ENCODE measurements at places on chromosomes 5 and 9. TPM values are rescaled to one million over a fixed set of nuclear protein-coding genes. Genes with fewer than 3 reads are reported as not detected.

Gene EIF4E1B
- not detected for total RNA-seq

DNA sequence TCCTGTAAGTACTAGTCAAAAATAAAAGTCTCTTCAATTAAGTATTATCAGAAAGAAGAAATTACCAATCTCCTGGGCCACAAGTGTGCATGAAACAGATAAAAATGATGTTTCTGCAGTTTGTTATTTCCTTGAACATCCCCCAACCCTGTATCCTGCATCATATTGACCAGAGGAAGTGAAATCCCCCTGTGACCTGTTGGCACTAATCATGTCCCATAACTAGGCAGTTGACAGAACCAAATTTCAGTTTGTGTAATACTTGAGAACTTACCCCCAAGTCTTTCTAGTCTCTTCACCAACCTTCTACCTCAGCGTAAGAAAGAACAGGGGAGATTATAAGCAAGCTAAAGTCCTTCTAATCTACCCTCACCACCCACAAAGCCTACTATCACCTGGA lies 368.2 kb upstream of the PDE4D start:
- DNase-seq: no peak

- DNase-seq: no peak
These were observed 1424.0 kb upstream of the CDH6 start for GRCh38 chr5:29769474-29769873.

DNA sequence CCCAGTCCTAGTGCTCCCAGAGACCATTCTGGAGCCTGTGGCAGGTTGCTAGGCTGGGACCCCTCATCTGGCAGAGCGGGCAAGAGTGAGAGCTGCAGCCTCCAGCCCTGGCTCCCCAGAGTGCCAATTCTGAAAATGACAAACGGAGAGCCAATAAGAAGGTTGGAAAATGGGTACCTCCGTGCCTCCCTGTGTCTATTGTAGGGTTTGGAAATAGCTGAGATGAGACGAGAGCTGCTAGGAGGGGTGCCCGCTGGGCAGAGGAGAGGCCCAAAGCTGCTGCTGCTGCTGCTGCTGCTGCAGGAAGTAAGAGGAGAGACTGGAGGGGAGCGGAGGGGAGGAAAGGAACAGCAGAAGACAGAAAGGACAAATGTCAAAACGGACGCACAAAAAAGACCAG lies 36.0 kb upstream of the FUBP3 start:
- DNase-seq: no peak

- no peak for DNase-seq
These were observed 935.2 kb upstream of the DMAC1 start for GRCh38 chr9:8734760-8735159.
